Stimulated activated effector memory CD8-positive, alpha-beta T cell treated with anti-CD3 and anti-CD28 coated beads, Interleukin-12 subunit alpha, Interleukin-12 subunit beta, amount 100 ng/mL, for 72 hours (primary cell): ENCODE measurements at places on chromosomes 16 and 17.

DNA sequence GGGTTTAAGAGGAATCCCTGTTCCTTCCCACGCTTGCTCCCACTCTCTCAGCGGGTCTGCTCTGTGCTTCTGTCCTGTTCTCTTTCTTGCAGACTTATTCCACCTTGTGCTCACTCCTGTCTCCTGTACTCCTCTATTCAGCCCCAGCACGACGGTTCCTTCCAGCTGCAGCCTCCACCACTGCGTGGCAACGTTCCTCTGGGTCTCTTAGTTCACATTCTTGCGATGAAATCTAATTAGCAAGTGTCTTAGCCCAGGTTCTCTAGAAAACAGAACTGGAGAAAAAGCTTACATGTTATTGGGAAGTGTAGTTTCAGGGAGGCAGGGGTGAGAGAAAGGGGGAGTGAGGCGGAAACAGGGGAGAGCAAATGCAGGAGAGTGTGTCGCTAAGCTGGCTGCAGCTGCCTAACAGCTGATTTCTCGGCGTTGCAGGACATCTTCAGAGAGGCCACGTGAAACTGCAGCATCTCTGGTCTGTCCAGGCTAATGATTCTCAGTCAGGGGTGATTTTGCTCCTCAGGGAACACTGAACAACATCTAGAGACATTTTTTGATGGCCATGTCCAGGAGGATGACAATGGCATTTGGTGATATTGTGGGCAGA, 213.2 kb upstream of the NLRP1 start:
- no peak for DNase-seq

GRCh38 chr16:89602273-89602951, 11.0 kb upstream of the DPEP1 start:
- DNase-seq = peak; percentile 35

GRCh38 chr16:77919761-77920415, 102.5 kb upstream of the CLEC3A start:
- no peak for DNase-seq

DNA sequence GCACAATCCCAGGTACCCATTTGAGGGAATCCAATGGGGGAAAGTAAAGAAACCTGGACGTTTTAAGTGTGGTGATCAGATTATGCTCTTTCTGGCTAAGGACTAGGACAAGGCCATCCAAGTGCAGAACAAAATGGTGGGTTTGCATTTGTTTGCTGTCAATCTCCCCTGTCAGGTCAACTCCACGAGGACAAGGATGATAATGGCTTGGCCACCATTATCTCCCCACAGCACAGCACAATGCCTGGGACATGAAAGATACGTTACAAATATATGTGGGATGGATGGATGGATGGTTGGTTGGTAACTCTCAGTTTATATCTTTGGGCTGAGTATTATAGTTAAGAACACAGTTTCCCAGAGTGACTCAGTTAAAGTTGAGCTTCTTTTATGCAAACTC, 526.9 kb downstream of the NPIPA7 start:
- no peak for DNase-seq

DNA sequence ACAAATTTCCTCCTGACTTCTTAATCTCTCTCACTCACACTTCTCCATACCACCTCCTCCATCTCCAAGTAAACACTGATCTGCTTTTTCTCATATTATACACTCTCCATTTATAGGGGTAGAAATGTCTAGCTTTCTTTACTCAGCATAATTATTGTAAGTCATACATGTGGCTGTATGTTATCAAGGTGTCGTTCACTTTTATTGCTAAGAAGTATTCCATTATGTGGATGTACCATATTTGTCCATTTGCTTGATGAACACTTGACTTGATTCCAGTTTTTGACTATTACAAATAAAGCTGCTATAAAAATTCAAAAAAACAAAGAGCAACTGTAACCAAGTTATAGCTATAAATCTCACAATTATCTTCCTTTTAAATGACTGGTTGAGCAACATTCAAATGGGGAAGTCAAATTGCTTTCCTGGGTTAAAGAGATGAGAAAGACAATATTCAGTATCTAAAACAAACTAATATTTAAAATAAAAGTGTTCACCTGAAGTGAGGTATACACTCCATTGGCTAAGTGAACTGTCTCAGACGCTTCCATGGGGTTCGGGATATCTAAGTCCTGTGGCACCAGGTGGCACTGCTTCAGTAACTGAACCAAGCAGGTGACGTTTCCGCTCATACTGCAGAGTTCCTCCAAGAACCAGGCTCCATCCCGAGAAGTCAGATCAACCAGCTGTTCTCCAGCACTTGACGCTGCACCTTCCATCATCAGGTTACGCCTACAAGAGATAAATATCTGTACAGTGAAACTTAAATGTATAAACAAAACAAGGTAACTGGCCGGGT, 32.6 kb upstream of the ARL6IP1 start:
- no peak for DNase-seq

GRCh38 chr17:4949321-4950074, 1.2 kb upstream of the PFN1 start:
- peak; percentile 91 for DNase-seq

- DNase-seq = no peak
These were observed 67.4 kb downstream of the MED13 start for GRCh38 chr17:61997664-61998063.

DNA sequence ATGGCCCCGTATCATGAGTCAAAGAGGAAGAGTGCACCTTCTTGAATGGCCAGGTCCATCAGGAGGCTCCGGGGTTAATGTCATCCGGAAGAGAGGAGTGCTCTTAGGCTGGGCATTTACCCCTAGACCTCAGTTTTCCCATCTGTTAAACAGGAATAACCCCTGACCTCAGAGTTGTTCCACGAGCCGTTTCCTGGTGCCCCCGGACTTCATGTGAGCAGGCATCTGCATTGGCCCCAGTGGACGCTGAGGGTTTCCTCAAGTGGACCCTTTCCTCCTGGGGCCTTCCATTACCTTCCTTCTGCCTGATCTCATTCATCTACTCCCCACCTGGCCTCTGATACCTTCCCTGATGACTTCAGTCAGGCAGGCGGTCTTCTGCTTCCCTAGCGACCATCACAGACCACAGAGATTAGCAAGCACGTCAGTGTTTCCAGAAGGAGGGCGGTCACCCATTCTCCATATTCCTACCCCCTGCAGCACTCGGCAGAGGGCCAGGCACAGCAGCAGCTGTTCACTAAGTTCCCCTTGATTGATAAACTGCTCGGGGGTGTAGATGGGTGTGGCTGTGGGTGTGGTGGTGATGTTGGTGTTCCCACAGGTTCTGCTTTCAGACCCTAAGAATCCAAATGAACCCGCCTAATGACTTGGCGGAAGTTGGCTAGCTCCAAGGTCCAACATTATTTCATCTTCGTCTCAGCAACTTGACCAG, 346.6 kb upstream of the TNRC6C start:
- no peak for DNase-seq

DNA sequence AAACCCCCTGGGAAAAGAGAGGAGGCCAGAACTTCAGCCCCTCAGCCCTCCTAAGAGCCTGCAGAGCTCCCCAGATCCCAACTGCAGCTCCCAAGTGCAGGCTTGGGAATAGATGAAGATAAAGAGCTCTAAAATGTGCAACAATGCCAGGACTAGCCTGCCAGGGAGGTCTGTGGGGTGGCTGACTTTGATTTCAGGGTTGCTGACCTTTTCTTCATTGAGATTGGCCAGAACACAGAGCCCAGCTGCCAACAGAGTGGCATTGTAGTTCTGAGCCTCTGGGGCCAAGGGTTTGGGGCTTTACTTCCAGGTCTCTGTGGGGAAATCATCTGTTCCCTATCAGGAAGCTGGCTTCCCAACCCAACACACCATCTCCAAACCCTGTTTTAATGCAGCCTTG, 120.6 kb downstream of the COPRS start:
- DNase-seq = no peak

DNA sequence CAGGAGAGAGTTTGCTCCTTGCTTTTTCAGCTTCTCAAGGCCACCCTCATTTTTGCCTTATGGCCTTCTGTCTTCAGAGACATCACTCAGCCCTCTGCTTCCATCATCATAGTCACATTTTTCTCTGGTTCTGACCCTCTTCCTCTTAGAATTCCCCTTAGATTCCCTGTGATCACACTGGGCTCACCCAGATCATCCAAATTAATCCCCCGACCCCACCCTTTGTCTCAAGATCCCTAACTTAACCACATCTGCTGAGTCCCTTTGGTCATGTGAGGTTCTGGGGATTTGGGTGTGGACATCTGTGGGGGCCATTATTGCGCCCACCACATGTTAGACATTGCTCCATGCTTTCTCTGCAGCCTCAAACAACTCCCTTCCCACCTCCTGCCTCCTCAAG, 323.4 kb downstream of the CPPED1 start:
- no peak for DNase-seq

DNA sequence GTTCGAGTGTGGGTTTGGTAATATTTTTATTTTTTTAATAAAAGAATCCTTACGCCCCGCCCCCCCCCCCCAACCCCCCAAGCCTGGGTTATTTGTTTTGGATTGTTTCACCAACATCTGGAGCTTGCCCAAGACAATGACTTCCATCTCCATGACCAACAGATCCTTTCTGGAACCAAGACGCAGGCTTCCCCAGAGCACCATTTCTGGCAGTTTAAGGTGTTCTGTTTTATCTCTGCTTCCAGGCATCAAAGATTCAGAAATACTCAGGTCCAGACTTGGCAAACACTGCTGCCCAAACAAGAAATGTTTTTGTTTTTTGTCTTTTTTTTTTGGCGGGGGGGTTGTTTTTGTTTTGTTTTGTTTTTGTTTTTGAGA, 56.1 kb downstream of the PLXDC1 start:
- DNase-seq = no peak

GRCh38 chr16:3007957-3008689, 4.6 kb upstream of the CLDN9 start:
- DNase-seq = no peak

- no peak for DNase-seq
These were observed 4.7 kb downstream of the KCTD5 start for GRCh38 chr16:2686912-2687507.

DNA sequence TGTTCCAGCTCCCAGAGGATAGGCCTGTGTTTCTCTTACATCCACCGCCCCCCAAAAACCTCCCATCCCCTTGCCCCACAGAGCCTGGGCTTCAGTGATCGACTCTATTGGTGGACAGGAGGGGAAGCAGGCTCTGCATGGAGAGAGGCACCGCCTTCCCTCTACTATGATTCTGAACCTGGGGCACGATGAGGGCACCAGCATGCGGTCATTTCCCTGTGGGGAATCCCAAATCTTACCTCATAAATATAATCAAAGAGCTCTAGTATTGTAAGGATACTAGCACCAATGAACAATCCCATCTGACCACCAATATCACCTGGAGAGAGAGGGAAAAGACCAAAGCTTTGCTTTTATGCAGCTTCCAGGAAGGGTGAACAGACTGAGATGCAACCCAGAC, 25.7 kb downstream of the SPACA3 start:
- no peak for DNase-seq

- no peak for DNase-seq
These were observed 2.1 kb downstream of the RPL23 start for GRCh38 chr17:38851434-38851833.

DNA sequence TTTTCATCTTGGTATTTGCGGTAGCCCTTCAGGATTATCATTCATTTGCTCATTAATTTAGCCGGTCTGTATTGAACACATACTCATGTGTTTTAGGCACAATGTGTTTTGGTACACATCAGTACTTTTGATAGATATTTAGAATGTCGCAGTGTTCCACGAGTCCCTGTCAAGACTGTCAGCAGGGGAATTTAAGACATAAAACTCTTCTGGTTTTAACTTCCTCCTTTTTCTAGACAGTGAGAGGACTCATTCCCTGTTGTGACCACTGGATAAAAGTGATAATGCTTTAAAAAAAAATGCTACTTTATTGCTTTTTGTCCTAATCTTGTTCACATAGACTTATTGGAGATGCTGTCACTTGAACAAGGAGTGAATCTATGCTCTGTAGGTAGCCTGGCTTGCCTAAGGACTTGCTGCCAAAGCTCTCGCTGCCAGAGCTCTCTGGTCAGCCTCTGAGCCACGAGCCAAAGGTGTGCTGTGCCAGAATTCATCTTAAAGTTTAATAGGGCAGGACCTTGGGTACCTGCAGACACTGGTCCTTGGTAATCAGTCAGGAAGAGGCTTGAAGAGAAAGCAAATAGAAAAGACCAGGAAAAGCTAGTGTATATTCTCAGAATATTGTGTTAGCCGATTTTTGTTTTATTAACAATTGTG, 5.4 kb downstream of the DCAF7 start:
- no peak for DNase-seq

- DNase-seq = no peak
These were observed 50.9 kb downstream of the MRC2 start for GRCh38 chr17:62678214-62678919.

DNA sequence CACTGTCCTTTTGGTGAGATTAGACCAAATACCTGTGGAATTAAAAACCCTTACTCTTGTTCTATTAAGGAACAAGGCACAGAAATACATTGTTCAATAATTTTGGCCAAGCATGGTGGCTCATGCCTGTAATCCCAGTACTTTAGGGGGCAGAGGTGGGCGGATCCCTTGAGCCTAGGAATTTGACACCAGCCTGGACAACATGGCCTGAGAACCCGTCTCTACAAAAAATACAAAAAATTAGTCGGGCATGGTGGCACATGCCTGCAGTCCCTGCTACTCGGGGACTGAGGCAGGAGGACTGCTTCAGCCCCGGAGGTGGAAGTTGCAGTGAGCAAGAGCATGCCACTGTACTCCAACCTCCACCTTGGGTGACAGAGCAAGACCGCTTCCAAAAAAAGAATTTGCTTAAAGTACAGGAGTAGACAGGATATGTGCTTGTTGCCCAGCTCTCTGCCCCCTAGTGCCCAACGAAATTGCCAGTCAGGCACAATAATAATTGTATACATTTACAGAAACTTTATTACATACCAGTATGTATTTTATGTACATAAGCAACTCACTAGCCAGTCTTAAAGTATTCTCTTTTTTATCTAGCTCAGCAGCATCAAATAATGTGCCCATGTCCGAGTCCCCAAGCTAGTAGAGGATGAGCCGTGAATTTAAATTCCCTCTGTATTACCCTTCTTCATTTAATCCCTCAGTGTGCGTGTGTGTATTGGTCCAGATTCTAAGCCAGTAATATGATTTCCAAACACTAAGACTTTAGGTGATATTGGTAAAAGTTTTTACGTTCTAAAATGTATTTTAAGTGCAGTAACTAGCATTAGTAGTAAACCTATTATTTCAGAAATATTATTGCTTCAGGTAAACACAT, 1.4 kb downstream of the THUMPD1 start:
- no peak for DNase-seq

GRCh38 chr17:81513753-81514488, 1.3 kb upstream of the ACTG1 start:
- DNase-seq = peak; percentile 42

DNA sequence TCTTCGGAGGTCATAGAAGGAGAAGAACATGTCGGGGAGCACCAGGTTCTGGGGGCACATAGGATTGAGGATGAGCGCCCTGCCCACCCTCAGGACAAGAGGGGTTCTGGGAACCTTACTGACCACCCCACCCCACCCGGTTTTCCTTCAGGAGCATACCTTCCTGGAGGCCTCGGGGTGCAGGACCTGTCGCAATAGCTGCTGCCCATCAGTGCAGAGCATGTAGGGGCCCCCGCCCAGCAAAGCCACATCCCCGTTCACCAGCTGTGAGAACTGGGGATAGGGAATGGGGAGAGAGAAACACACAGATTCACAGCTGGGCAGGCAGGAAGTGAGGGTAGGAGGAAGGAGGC, 2.1 kb downstream of the ESRP2 start:
- no peak for DNase-seq

GRCh38 chr16:22352140-22352539, 22.3 kb downstream of the CDR2 start:
- DNase-seq = no peak
